ENCODE measurements at places on chromosomes 6 and 20.

GRCh38 chr6:140462453-140463311 is 1088.2 kb upstream of the CITED2 start:
- peak; percentile 81 for DNase-seq

GRCh38 chr6:41529049-41529448 is 17.1 kb upstream of the FOXP4 start:
- DNase-seq = no peak

- no peak for DNase-seq
Observed at GRCh38 chr6:87724983-87725811, 23.2 kb upstream of the AKIRIN2 start.

- DNase-seq = no peak
Observed at GRCh38 chr6:95266537-95267258, 310.6 kb upstream of the MANEA start.

DNA sequence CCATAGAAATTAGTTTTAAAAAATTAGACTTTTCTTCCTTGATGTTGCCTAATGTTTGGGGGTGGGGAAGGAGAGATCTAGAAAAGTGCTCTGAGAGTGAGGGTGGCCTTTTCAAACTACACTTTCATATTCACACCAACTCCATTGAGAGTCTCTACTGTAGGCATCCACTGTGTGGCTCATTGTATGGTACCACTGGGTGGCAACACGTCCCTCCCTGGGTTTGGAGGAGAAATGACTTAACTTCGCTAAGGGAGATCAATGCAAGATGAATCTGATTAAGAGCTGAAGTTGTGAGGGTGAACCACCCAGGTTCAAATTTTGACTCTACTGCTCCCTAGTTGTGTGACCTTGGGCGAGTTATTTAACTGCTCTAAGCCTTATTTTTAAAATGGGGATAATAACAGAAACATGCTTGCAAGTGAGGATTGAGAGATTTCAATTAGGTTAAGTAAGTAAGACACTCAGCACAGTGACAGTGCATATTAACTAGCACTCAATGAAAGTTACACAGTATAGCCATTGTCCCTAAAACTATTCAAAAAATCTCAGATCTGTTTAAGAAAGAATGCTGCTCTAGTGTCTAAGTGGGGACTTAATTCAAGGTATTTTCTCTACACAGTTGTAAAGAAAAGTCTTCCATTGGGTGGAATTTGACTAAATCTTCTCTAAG is 193.5 kb upstream of the CNR1 start:
- DNase-seq = no peak

GRCh38 chr6:38164131-38164481 is 344.6 kb downstream of the ZFAND3 start:
- DNase-seq = no peak

GRCh38 chr6:75748003-75748742 is 866 bp upstream of the MYO6 start:
- no peak for DNase-seq

- no peak for DNase-seq
Observed at GRCh38 chr6:128311944-128312570, 208.3 kb downstream of the PTPRK start.

- DNase-seq = no peak
Observed at GRCh38 chr6:14009431-14009830, 84.7 kb downstream of the RNF182 start.

DNA sequence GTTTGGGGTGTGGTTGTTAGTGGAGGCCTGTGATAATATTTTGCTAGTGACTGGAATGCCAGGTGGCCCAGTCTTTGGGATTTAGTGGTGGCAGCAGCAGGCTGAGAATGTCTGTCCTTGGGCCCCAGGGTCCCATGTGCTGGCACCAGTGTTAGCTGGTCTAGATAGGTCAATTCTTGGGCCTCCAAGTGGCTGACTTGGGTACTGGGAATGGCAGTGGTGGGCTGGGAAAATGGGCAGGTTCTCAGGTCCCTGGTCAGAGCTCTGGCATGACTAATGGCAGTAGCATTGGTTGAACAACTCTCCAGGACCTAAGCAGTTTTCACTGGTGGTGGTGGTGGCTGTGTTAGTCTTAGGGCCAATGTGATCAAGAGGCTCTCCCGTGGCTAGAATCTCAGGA is 50.3 kb downstream of the OLIG3 start:
- no peak for DNase-seq

DNA sequence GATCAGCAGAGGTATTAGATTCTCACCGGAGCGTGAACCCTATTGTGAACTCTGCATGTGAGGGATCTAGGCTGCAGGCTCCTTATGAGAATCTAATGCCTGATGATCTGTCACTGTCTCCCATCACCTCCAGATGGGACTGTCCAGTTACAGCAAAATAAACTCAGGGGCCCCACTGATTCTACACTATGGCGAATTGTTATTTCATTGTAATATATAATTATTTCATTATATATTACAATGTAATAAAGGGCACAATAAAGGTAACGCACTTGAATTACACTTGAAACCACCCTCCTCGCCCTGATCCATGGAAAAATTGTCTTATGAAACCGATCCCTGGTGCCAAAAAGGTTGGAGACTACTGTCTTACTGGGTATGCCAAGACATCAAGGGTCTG is 18.6 kb downstream of the PRKN start:
- no peak for DNase-seq

DNA sequence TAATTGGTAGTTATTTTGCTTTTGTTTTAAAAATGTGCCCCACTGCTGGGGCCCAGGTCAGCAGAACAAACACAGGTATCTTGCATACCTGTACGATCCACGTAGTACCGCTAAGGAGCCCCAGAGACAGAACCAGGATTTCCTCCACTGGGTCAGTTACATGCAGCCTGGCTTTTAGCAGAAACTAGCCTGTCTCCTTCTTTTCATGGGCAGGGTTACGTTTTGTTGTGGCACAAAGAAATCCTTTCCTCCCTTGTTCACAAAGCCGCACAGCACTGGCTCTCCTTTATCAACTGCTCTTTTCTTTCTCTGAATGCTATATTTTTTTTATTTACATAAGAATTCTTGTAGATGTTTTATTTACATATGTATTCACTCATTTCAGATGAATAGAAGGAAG is 190.3 kb upstream of the POU3F2 start:
- DNase-seq = no peak

DNA sequence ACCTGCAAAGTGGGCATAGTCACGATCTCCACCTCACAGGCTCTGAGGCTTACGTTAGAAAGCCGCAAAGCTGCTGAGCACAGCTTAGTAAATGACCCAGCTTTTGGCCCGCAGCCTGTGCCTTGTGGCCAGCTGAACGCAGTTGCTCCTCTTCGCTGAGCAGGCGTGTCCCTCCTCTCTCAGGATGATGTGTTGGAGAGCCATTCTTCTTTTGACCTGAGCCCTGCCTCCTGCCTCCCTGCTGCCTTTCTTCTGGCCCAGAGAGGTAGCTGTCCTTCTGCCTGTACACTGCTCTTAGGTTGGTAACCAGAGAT is 47.6 kb upstream of the MYL9 start:
- peak; percentile 29 for DNase-seq

- no peak for DNase-seq
Observed at GRCh38 chr6:139695361-139695760, 320.9 kb upstream of the CITED2 start.

DNA sequence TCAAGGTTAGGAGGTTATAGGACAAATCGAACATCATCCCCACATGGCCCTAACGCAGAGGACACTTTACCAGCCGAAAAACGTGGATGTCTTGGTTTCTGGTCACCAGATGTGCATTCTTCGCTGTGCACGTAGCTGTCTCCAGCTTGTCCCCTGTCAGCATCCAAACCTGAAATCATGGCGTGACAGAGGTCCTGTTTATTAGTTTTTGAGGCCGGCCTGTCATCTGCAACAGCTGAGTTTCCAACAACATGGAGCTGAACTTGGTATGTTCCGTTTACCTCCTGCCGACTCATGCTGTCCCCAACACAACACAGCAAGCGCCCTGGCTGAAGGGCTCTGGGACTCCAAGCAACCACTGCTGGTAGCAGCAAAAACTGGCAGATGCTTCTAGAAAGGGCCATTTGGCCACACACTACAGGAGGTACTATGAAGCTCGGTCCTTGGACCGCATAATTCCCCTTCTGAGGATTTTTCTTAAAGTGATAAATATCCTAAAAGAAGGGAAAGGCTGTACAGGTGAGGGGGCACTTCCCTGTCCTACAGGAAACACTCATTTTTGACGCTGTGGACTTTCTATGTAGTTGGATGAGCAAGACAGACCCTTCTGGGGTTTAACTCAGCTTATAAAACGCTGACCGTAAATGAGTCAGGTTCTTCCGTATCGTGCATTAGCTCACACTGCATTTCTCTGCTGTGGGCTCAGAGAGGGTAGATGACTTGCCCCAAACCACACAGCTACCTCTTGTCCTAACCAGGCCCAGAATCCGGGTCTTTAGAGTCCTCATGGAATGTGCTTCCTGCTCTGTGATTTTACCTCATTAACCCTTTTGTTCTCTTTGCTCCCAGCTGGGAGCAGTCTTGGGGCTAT is 79.7 kb upstream of the NFATC2 start:
- peak; percentile 56 for DNase-seq

DNA sequence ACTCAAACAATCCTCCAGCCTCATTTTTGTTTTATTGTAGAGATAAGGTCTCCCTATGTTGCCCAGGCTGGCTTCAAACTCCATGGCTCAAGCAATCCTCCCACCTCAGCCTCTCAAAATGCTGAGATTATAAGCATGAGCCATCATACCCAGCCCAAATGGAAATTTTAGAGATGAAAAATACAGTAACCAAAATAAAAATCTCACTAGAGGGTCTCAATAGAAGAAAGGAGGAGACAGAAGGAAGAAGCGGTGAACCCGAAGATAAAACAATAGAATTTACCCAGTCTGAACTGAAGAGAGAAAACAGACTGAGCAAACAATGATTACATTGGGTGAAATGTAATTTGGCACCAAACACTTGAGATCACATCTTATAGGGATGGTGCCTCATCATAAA is 16.7 kb upstream of the OLIG3 start:
- DNase-seq = no peak

- no peak for DNase-seq
Observed at GRCh38 chr20:45967551-45968080, 4.4 kb downstream of the ZNF335 start.

DNA sequence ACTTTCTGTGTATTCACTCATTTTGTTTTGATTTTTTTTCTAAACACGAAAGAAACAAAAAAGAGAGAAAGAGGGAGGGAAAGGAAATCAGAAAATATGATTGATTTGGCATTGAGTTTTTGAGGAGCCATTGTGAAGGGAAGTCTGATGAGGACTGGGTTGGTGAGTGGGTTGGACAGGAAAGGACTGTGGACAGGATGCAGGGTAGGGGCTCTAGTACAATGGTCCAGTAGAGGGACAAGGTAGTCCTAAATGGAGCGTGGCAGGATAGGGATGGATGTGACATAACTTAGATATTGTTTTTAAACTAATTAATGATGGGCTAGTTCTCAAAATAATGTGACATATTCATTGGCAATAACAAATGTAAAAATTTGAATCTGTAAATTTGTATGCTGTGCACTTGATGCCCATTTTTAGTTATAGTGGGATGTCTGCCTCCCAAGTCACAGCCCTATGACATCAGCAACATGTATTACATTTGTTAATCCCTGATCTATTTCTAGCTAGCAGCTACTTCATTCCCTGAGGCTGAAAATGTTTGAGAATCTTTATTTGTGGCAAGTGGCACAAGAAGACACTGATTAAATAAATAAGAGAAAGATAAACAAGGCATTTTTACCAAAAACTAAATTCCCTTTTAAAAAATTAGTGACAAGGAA is 64.0 kb upstream of the ASF1A start:
- no peak for DNase-seq

- DNase-seq = no peak
Observed at GRCh38 chr6:21188505-21189223, 404.9 kb upstream of the SOX4 start.

DNA sequence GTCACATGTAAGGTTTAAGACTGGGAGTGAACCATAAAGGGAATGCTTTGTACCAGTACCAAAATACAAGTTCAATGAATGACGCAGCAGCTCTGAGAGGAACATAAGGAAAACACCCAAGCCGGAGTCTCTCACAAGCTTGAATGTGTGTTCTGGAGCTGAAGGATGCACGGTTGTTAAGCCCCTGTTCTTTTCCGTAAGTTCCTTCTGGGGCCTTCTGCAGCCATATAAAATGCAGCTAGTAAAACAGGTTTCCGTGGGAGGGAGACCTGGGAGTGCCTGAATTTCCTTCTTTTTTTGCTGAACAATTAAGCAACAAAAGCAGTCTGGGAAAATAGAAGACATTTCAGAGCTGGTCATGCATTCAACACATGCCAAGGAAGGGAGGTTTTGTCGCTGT is 73.2 kb upstream of the JAG1 start:
- DNase-seq = no peak

DNA sequence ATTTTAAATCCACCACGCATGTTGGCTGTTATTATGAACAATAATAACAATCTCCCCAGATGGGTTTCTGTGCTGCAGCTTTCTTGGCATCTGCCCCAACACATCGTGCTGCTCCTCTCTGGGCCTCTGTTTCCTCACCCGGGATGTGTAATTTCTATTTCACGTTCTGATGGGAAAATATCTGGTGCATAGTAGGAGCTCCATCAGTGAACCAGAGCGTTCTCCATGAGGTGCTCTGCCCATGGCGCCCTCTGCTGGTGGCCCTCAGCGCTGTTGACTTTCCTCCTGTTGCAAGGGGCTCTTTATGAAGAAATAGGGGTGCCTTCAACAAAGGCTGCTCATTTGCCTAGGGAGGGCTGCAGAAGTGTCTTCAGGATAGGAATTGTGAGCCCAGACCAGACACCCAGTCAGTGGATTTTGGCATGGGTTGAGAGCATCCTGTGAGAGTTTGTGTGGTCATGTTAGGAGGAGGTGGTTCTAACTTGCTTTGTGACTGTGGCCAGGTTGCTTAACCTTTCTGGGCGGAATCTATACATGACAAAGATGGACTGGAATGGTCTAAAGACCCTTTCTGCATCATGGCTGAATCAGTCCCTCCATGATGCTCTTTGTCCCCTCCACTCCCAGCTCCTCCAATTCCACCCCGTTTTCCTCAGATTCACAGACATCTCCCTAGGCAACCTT is 8.1 kb downstream of the SCRT2 start:
- peak; percentile 16 for DNase-seq

DNA sequence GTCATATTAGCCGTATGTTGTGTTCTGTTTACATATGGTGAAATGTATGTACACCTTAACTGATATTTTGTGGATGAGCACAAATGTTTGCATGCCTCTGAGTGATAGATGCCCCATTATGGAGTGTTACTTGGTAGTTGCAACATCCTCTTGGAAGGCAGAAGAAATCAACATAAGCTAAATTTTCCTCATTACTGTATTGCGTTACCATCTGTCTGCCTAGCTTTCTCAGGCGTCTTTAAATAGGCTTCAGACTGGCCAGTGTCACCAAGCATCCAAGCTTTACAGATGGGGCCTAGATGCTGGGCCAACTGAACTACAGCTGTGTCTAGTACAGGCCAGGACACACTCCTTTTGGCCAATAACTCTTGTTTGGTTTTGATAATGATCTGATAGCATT is 250.6 kb downstream of the SAMD5 start:
- peak; percentile 43 for DNase-seq

- DNase-seq = no peak
Observed at GRCh38 chr6:104253236-104253635, 606.5 kb downstream of the HACE1 start.

- no peak for DNase-seq
Observed at GRCh38 chr6:52691718-52692117, 20.8 kb downstream of the TMEM14A start.

- DNase-seq = peak; percentile 59
Observed at GRCh38 chr20:17969884-17970409, 1.1 kb downstream of the MGME1 start.

- DNase-seq = no peak
Observed at GRCh38 chr20:4324611-4325243, 309.4 kb upstream of the RNF24 start.

Data from fibroblast of skin of right quadriceps (primary cell).